IMR-90 (cell line): ENCODE measurements at places on chromosomes 5 and 9. TPM values are rescaled to one million over a fixed set of nuclear protein-coding genes. Genes with fewer than 3 reads are reported as not detected.

GRCh38 chr9:133396952-133397351 lies 20.8 kb downstream of the STKLD1 start:
- H3K27me3 ChIP-seq: peaks cover 30% of the 10 kb centered on the region
- no peaks in the 10 kb centered on the region for H3K4me1 ChIP-seq

DNA sequence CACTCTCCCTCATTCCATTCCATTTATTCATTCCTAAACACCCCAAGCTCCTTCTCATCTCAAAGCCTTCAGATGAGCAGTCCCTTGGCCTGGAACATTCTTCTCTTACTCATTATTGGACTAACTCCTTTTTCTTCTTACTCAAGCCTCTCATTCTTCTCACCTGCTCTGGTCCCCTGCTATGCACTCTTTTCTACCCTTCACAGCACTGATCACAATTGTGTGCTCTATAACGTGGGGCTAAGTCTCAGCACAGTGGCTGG lies 212.4 kb downstream of the MAPKAP1 start:
- no peak overlapping the region for H3K27ac ChIP-seq
- H3K4me3 ChIP-seq: no peak overlapping the region
- DNase-seq: peak; percentile 73
- H3K36me3 ChIP-seq: no peaks in the 10 kb centered on the region
- peaks cover 8% of the 10 kb centered on the region for H3K4me1 ChIP-seq

DNA sequence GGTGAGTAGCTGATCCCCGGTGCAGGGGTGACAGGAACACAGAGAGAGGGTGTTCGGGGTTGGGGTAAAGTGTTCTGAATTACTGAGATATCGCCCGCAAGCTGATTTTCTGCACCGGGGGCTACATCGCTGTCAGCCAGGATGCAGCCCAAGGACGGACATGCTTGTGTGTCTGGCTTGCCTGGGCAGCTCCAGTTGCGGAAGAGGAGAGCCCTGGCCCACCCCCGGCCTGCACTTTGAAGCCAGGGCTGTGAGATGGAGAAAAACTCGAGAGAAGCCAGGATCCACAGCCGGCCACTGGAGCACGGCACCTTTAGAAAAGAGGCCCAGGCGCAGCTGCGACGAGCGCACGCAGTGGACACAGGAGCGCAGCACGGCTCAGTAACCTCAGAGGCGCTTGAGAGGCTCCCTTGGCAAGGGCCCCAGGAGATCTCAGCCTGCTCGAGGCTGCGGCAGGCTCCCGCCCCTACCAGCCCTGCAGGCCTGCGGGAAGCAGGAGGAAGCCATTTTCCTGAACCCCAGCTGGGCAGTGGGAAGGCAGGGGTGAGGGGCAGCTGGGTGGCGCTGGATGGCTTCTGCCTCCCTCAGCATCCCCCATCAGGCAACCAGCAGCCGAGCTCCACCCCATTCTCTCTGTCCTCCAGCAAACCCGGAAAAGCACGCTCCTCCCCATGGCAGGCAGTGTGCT lies 59.2 kb downstream of the C9orf50 start:
- H3K4me3 ChIP-seq: no peak overlapping the region
- peaks cover 23% of the 10 kb centered on the region for H3K4me1 ChIP-seq
- DNase-seq: peak; percentile 49
- no peaks in the 10 kb centered on the region for H3K27me3 ChIP-seq
- peak overlapping the region; percentile 30; the same call in 1 of the 2 replicates for H3K27ac ChIP-seq
- H3K36me3 ChIP-seq: no peaks in the 10 kb centered on the region

DNA sequence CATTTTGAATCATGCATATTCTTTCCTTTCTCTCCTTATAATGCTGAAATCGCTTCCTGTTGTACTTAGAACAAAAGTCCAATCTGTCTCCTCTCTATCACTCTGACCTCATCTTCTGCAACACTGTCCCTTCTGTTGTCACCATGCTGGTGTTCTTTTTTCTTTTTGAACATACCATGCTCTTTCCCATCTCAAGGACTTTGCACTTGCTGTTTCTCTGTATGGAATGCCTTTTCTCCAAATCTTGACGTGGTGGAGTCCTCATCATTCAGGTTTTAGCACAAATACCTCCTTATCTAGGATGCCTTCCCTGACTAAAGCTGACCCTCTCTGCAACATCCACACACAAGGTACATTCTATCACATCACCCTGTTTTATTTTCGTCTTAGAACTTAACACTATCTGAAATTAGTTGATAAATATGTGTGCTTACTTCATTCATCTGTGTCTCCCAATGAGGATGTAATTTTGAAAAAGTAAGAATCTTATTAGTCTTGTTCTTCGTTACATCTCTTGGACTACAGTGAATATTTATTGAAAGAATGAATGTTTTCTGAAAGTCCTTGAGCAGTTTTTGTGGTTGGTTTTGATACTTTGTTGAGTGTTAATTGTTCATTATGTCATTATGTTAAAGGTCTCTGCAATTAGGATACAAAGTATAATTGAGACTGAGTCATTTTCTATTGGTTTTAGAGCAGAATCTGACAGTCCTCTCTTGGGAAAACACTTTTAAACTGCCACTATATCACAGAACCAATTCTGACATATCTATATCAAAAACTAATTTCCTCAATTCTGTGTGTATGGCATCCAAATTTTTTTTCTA lies 145.3 kb upstream of the RASA1 start:
- no peak for DNase-seq
- no peak overlapping the region for H3K4me3 ChIP-seq
- H3K27ac ChIP-seq: no peak overlapping the region
- H3K4me1 ChIP-seq: peaks cover 15% of the 10 kb centered on the region; the same call in 1 of the 2 replicates
- H3K36me3 ChIP-seq: no peaks in the 10 kb centered on the region
- no peaks in the 10 kb centered on the region for H3K27me3 ChIP-seq

DNA sequence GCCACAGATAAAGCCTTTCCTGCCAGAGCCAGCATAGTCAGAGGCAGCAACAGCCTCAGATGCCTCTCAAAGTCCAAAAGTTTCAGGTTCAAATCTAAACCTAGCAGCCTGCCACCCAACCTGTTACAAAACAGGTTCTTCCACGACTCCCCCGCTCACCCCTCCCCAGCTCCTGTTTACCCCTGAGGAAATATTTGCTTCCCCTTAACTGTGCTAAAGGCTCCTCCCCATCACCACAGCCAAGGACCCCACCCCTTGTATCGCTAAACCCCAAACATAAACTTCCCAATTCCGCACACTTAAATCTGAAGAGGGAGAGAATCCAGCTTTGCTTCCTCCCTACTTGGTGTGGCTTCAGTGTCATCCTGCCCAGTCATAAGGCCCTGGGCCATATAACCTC lies 15.4 kb upstream of the VDAC1 start:
- no peak for DNase-seq
- peaks cover 3% of the 10 kb centered on the region; the same call in 1 of the 2 replicates for H3K4me1 ChIP-seq
- no peak overlapping the region for H3K4me3 ChIP-seq
- H3K27ac ChIP-seq: no peak overlapping the region
- no peaks in the 10 kb centered on the region for H3K36me3 ChIP-seq

WHRN gene
- 0.18 and 0.28 TPM in 2 replicates for total RNA-seq

DNA sequence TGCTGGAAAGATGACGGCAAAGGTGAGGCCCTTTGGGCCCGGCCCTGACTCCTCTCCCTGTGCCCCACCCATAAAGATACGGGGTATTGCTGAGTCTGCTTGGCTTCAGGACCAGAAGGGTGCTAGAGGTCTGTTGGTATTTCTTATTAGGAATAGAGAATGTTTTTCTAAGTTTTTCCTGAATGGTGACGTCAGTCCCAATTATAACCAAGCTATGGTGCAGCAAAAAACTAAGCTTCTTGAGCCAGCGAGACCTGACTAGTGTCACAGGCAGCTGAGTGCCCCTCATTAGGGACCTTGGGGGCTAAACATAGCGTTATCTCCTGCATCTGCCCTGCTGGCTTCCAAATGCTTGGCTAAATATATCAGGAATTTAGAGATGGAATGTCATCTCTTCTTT lies 151.0 kb upstream of the TBC1D2 start:
- H3K36me3 ChIP-seq: peaks cover 2% of the 10 kb centered on the region; the same call in 1 of the 2 replicates
- H3K27ac ChIP-seq: no peak overlapping the region
- H3K4me3 ChIP-seq: no peak overlapping the region
- no peaks in the 10 kb centered on the region for H3K4me1 ChIP-seq
- H3K27me3 ChIP-seq: no peaks in the 10 kb centered on the region; the same call in 1 of the 2 replicates

DNA sequence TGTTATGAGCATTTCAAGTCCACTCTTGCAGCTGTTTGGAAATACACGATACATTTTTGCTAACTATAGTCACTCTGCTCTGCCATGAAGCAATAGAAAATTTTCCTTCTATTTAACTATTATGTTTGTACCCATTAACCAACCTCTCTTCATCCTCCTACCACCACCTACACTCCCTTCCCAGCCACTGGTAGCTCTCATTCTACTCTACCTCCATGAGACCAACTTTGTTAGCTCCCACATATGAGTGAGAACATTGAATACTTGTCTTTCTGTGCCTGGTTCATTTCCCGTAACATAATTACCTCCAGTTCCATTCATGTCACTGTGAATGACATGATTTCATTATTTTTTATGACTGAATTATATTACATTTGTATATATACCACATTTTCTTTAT lies 505.9 kb upstream of the CCNG1 start:
- no peak overlapping the region for H3K4me3 ChIP-seq
- DNase-seq: no peak
- H3K4me1 ChIP-seq: no peaks in the 10 kb centered on the region
- H3K27me3 ChIP-seq: no peaks in the 10 kb centered on the region

DNA sequence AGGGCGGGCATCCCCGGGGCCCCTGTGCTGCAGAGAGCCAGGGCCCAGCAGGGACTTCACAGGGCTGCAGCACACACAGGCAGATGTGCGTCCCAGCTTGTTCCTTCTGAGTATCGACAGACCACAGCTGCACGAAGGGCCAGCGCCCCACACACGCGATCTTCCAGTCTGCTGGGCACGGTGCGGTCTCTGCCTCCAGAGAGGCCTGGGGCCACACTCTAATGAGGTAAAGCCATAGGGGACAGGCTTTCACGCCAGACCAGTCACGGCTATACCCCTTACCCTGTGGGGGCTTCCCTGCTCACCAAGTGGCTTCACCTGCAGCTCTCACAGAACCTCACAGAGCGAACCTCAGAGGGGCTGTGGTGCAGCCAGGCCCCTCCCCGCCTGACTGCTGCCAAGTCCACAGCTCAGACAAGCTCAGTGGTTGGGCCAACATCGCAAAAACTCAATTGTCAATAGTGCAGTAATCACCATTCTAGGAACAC lies 82.2 kb downstream of the SHB start:
- no peak overlapping the region for H3K4me3 ChIP-seq
- H3K4me1 ChIP-seq: peaks cover 22% of the 10 kb centered on the region
- H3K27ac ChIP-seq: no peak overlapping the region
- no peak for DNase-seq
- H3K27me3 ChIP-seq: no peaks in the 10 kb centered on the region

- no peaks in the 10 kb centered on the region for H3K36me3 ChIP-seq
- DNase-seq: no peak
- no peak overlapping the region for H3K27ac ChIP-seq
- H3K27me3 ChIP-seq: no peaks in the 10 kb centered on the region
- H3K4me3 ChIP-seq: no peak overlapping the region
Measured at GRCh38 chr9:129235931-129236331, 57.9 kb upstream of the IER5L start.

DNA sequence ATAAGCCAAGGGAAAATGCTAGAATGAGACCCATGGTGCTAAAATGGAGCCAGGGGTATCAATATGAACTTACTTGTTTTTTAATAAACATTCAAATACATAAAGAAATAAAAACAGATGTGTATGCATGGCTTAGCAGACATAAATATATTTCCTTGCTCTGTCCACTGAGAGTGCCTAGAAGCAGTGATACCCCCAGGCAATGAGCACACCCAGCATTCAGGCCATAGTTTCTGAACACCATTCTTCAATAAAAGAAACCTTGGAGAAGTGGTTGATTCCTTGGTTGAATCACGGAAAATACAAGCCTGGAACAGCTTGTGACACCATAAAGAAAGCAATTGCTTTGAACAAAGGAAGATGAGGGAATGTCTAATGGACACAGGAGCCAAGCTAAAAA lies 16.5 kb downstream of the LARS1 start:
- DNase-seq: no peak
- H3K27ac ChIP-seq: no peak overlapping the region
- H3K4me1 ChIP-seq: no peaks in the 10 kb centered on the region; the same call in 1 of the 2 replicates
- H3K4me3 ChIP-seq: no peak overlapping the region
- H3K36me3 ChIP-seq: peaks cover 42% of the 10 kb centered on the region

DNA sequence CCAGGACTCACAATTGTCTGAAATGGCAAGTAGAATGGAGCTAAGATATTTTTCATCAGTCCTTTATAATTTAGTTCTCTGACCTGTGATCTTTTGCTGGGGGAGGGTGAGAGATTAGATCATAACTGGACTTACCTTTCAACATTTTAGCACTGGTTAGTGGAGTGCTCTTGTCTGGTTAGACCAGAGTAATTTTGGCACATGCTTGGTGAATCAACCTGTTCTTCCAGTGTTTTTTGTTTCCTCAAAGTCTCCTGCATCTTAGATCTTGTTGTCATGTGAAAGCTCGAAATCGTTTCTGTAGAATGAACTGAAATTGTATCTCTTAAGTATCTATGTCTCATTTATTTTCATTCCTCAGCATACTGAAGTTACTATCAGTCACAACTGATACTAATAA lies 122.4 kb downstream of the TLE4 start:
- peaks cover 6% of the 10 kb centered on the region for H3K4me1 ChIP-seq
- H3K27me3 ChIP-seq: no peaks in the 10 kb centered on the region
- H3K27ac ChIP-seq: no peak overlapping the region
- H3K4me3 ChIP-seq: no peak overlapping the region
- no peak for DNase-seq

ALDH1A1 gene
- not detected in 2 replicates for total RNA-seq

GRCh38 chr9:126389992-126390391 lies 63.4 kb downstream of the MVB12B start:
- no peak overlapping the region for H3K4me3 ChIP-seq
- H3K36me3 ChIP-seq: peaks cover 2% of the 10 kb centered on the region; the same call in 1 of the 2 replicates
- DNase-seq: no peak
- H3K27me3 ChIP-seq: no peaks in the 10 kb centered on the region
- no peak overlapping the region for H3K27ac ChIP-seq
- H3K4me1 ChIP-seq: peaks cover 16% of the 10 kb centered on the region

- no peak overlapping the region for H3K27ac ChIP-seq
- peaks cover 60% of the 10 kb centered on the region for H3K27me3 ChIP-seq
- H3K4me1 ChIP-seq: peaks cover 2% of the 10 kb centered on the region; the same call in 1 of the 2 replicates
- H3K4me3 ChIP-seq: peak overlapping the region; percentile 45; the same call in 1 of the 2 replicates
- no peak for DNase-seq
Measured at GRCh38 chr5:16617274-16617968, 624 bp upstream of the RETREG1 start.

- H3K4me1 ChIP-seq: no peaks in the 10 kb centered on the region
- DNase-seq: no peak
- no peak overlapping the region for H3K4me3 ChIP-seq
- H3K27me3 ChIP-seq: no peaks in the 10 kb centered on the region; the same call in 1 of the 2 replicates
Measured at GRCh38 chr9:137504432-137504777, 45.3 kb upstream of the NSMF start.

GRCh38 chr5:86175224-86175623 lies 442.5 kb upstream of the COX7C start:
- H3K27ac ChIP-seq: no peak overlapping the region
- H3K36me3 ChIP-seq: no peaks in the 10 kb centered on the region
- DNase-seq: no peak
